DMS 273 treated with DMSO at 0.1 percent for 48 hours (cell line): ENCODE measurements at places on chromosomes 4 and X.

- no peak for DNase-seq
Measured at GRCh38 chr4:72031868-72032608, at the start of gene NPFFR2. Gene NPFFR2, plus strand, starts transcription at chr4:72032000. Its CDS starts 96,592 bp downstream, at chr4:72128592.

GRCh38 chrX:38178396-38178795, 42.3 kb downstream of the SRPX start:
- no peak for DNase-seq

- DNase-seq: no peak
Measured at GRCh38 chrX:141214196-141214595, 28.1 kb downstream of the SPANXC start.

GRCh38 chr4:2936773-2937145, 26.4 kb downstream of the NOP14 start:
- DNase-seq: no peak

DNA sequence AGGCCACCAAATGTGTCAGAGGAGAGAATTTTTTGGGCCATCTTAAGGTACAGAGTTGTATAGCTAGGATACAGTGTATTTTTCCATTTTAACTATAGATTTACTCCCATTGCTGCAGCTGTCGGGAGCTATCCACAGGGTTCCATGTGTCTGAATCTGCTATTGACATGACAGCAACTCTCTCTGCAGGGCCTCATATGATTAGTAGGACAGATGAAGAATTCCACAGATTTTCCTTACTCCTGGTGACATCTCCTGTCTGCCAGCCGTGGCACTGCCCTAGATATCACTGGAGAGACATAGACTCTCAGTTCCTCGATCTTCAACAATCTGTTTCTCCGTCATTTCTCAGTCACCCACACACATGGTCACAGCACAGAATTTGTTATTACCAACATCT, 86.5 kb downstream of the SPCS3 start:
- no peak for DNase-seq

- DNase-seq: no peak
Measured at GRCh38 chr4:150491132-150492049, 90.6 kb upstream of the MAB21L2 start.

- no peak for DNase-seq
Measured at GRCh38 chrX:118370921-118371624, 25.2 kb downstream of the WDR44 start.
